ENCODE measurements at places on chromosomes 3 and 15.

GRCh38 chr3:64349551-64349950, 124.3 kb upstream of the PRICKLE2 start:
- DNase-seq, result no peak

GRCh38 chr3:112353365-112353764, 20.4 kb downstream of the CD200 start:
- no peak for DNase-seq

DNA sequence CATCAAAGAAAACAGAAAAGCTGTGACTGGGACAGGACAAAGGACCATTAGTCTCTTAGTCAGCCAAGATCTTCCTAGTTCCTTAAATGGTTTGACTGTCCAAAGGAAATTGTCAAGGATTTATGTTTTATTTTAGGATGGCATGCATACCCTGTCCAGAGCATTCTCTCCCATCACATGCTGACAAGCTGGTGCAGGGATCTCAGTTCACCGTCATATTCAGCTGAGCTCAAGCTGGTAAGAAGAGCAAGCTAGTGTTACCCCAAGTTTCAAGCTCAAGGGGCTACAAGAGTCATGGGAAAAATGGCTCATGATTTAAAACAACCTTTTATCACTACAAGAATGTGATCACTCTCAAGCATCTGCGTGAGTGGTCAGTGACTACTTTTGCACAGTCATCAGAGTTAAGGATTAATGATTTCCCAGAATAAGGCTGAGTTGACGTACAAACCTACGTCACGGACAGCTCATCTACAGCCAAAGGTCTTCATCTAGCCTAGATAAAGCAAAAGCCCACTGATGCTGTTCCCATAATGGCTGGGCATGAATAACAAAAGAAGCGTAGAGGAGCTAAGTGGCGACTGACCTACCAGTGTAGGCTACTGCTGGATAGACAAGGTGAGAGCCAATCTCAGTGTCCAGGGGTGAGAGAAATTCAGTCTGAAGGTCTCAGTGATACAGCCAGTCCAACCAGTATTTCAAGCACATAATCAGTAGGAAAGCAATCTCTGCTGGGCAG, 157.5 kb downstream of the GABRB3 start:
- no peak for DNase-seq

DNA sequence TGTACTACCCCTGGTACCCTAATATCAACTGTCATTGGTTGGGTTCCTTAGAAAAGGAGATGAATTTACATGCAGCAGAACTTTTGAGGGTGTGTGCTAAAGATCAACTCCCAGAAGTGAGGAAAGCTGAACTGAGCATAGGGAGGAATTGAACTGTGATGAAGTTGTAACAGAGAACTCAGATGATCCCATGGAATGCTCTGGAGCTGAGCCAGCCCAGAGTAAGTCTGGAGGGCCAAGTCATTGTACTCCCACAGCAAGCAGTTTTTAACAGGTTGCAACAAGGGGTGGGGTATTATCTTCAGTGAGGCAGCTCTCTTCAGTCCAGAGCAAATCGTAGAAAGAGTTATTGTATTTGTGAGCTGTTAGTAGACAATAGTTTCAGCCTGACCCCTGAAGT, 572.3 kb downstream of the PYDC2 start:
- no peak for DNase-seq

DNA sequence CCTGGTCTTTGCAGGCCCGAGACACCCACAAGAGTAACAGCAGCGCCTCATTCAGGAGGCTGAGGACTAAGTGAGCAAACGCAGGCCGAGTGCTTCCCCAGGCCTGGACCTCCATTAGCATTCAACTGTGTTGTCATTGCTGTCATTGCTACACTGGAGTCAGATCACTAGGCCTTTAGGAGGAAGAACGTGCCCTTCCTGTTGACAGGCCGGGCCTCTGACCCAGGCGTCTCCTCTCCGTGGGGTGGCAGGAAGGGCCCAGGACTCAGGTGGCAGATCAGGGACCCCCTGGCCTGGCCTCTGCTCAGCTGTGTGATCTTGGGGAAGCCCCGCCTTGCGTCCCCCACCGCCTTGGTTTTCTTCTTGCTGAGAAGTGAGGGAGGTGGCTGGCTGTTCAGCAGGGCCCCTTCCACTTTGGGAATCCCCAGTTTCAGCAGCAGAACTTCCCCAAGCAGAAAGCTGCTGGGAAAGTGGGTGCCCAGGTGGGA, 19.1 kb downstream of the ZDHHC19 start:
- no peak for DNase-seq

GRCh38 chr3:135500034-135500433, 465.5 kb upstream of the PPP2R3A start:
- no peak for DNase-seq

GRCh38 chr3:5437783-5438323, 250.3 kb downstream of the EDEM1 start:
- no peak for DNase-seq

GRCh38 chr3:190517687-190518086, 3.8 kb downstream of the IL1RAP start:
- DNase-seq, result no peak

- DNase-seq, result no peak
These were observed 31.0 kb upstream of the FAM3D start for GRCh38 chr3:58697561-58697960.

DNA sequence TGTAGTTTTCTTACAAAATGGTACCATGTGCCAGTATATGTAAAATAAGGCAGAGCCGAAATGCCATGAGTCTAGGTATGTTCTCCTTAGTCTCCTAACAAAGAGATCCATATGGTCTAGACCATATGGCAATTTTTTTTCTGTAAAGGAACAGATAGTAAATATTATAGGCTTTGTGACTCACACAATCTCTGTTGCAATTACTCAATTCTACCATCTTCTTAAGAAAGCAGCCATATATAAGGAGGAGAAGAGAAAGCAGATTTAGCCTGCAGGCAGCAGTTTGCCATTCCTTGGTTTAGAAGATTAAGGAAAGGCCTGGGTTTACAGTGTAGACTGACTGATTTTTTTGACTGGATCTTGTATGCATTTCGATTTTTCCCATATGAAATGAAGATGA, 16.3 kb upstream of the BBX start:
- no peak for DNase-seq

GRCh38 chr3:100069472-100069871, 44.8 kb downstream of the FILIP1L start:
- no peak for DNase-seq

- DNase-seq, result no peak
These were observed 53.4 kb upstream of the DCUN1D1 start for GRCh38 chr3:183033746-183034145.

DNA sequence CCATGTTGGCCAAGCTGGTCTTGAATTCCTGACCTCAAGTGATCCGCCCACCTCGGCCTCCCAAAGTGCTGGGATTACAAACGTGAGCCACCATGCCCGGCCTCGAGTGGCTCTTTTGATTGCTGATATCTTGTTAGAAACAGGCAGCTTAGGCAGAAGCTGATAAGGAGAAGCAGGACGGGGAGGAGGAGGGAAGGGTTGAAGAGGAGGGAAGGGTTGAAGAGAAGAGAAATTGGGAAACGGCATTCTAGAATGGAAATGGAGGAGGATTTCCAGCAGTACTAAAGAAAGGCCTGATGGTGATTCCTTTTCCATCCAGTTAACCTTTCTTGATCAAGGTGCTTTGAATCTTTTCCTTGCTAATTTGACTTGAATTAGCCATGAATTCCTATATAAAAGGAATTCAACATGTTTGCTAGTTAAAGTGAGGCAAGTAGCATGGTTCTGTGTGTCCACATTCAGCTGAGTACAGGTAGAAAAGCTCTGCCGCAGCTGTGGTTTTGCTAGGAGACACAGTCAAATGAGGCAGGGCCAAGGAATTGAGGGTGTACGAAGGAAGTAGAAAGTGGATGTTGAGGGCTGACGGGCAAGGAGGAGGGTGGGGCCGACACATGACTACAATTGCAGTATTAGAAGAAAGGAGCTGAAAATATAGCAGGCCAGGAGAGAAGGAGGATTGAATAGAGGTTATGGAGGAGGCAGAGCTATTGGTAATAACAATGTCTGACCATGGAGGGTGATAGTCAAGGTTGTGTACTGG, 27.2 kb upstream of the ATP1B3 start:
- DNase-seq, result no peak

DNA sequence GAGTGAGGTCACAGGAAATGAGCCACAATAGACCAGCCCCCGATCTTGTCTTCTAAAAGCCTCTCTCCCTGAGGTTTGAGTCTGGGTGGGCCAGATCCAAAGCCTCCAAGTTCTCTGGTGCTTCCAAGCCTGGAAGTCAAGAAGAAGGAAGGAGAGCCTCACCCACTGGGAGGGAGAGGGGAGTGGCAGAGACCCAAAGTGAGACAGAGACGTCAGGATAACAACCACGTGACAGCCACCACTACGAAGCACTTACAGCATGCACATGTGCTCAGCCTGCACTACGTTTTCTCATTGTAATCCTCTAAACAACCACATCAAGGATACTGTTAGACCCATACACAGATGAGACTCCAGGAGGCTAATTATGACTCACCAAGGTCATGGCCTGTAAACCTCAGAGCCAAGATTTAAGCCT, 197.3 kb upstream of the LINGO1 start:
- DNase-seq, result no peak

GRCh38 chr15:77513226-77513625, 92.5 kb downstream of the HMG20A start:
- no peak for DNase-seq

DNA sequence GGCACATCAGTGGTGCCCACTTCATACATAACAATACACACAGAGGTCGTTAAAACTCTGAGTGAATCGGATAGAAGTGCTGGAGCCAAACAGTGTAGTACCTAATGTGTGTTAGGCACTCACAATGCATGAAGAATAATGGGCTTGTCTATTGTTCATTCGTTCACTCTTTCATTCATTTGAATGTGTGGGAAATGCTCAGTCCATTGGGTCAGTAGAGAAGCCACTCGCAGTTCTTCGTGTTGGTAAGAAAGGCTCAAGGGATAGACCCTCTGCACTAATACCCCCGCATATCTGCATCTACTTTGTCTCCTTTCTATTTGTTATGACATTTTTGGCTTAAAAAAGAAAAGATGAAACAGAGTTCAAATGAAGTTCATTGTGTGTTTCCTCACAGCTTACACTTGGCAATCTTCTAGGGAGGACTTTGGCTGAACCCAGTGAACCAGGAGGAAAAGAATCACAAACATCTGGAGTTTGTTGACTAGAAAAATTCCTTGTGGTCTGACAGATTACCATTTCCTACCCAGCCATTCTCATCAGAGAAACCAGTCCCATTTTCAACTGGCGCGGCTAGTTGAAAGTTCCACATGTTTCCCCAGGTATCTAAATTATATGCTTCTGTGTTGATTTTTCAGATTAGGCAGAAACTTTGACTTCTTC, 32.8 kb upstream of the MFSD1 start:
- no peak for DNase-seq

DNA sequence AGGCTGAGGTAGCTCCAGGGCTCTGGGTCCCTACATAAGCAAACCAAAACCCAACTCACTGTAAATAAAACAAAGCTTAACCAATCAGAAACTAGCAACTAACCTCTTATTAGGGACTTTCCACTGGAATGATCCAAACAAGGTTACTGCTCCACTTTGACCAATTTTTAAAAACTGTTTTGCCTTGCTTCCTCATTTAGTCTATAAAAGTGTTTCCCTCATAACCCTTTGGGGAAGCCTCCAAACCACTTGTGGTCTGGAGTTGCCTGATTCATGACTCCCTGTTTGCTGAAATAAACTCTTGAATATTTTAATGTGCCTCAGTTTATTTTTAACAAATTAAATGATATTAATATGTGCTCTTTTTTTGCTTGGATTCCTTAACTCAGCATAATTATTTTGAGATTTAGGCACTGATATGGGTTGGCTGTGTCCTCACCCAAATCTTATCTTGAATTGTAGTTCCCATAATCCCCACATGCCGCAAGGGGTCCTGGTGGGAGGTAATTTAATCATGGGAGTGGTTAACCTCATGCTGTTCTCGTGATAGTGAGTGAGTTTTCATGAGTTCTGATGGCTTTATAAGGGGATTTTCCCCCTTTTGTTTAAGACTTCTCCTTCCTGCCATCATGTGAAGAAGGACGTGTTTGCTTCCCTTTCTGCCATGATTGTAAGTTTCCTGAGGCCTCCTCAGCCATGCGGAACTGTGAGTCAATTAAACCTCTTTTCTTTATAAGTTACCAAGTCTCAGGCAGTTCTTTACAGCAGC, 90.6 kb downstream of the CD200R1L start:
- no peak for DNase-seq

- DNase-seq, result no peak
These were observed 378.7 kb upstream of the TGFBR2 start for GRCh38 chr3:30227571-30228301.

DNA sequence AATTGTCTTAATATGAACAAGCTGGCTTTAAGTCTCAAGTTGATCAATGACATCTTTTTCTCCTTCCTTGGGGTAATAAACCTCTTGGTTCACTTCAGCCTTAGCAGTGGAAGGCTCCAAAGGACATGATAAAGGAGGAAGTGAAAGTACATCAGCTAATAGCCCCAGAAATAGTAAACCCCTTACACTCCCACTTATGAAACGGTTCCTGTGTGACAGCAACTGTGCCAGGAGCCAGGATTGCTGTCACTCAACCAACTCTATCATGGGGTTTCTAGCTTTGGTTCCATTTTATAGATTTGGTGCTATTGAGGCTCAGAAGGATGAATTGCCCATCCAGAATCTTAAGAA, 216.7 kb downstream of the ABHD5 start:
- no peak for DNase-seq

GRCh38 chr3:46944191-46944590, 32.4 kb downstream of the CCDC12 start:
- DNase-seq, result no peak

- no peak for DNase-seq
These were observed 592.7 kb upstream of the NAALADL2 start for GRCh38 chr3:174266476-174266875.

DNA sequence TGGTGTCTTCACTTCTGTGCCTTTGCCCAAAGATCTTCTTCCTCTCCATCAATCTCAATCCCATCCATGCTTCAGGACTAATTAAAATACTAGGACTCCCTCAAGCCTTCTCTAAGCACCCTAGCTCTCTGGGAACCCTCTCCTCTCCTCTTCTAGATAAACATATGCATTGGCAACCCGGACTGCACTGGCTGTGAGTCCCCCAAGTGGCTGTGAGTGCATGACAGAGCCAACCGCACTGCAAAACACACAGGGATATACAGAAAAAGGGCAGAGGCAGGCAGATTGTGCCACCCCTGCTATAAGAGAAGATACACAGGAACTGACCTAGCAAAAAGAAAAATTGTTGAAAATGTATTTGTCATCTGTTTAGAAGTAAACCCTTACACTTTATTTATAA, 457.1 kb downstream of the MFSD1 start:
- no peak for DNase-seq

DNA sequence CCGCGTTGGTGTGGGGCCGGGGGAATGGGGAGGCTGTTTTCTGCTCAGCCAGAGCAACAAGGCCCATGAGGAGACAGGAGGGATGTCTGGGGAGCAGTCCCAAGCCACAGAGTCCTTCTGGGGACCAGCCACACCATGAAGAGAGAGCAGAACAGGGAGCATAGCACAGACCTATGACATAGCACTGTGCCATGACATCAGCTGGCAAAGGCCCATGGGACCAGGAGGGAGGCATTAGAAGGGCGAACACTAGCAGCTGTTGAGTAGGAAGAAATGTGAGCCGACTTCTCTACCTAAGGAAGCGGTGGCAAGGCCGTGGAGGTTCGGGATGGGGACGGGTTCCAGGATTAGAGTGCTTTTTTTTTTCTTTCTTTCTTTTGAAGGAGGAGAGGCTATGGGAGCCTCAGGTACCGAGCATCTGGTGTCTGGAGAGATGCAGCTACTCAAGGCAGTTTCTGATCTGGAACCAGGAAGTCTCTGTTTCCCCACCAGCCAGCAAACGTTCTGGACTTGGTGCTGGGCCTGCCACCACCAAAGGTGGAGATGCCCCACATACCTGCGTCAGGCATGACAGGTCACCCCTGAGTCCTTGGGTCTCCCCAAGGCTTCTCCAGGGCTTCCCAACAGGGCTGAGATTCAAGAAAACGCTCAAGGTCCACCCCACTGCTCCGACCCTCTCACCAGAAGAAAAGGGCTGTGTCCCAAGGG, 77.3 kb upstream of the CGNL1 start:
- no peak for DNase-seq
